ENCODE measurements at places on chromosomes 2 and 18.
A peak's percentile ranks its signal among the peaks of the same experiment; 100 is the strongest.

- no peaks in the 10 kb centered on the region for H3K36me3 ChIP-seq
- DNase-seq: no peak
- H3K4me3 ChIP-seq: no peak overlapping the region
These were observed 5.0 kb downstream of the MAL start for GRCh38 chr2:95030496-95030895.

DNA sequence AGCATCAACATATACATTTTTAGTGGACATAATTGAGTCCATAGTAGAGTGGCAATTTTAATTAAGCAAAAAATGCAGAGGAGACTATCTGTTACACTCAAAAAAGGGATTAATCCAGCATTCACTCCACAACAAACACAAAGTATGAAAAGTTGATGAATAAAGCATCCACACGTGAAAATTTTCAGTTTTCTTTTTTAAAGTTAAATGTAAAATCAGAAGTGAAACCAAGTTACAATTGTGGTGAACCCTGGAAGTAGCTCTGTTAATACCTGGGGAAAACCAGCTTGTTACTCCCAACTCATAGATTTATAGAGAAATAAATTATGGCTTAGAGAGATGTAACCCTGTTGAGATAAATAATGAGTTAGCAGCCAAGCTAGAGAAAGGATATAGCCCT lies 807.8 kb downstream of the TRIB2 start:
- H3K4me3 ChIP-seq: no peak overlapping the region
- no peaks in the 10 kb centered on the region for H3K4me1 ChIP-seq
- no peak overlapping the region for H3K27ac ChIP-seq
- no peak for DNase-seq

DNA sequence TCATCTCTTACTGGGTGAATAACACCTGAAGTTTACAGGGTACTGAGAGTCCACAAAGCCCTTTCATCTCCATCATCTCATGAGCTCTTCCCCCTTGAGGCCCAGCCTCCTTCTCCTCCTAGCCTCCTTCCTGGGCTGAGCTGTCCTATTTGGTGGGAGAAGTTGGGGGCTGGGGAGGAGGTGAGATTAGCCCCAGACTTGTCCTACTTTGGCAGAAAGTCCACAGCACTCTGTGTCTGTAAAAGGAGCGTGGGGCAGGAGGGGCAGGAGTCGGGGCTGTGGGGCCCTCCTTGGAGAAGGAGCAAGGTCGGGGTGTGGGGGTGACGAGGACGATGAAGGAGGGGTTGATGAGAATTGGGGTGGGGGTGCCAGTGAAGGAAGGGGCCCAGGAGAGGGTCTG lies 10.0 kb upstream of the DES start:
- no peaks in the 10 kb centered on the region for H3K36me3 ChIP-seq
- no peaks in the 10 kb centered on the region for H3K4me1 ChIP-seq
- no peak overlapping the region for H3K27ac ChIP-seq
- H3K4me3 ChIP-seq: no peak overlapping the region
- no peak for DNase-seq
- peaks cover 3% of the 10 kb centered on the region for H3K27me3 ChIP-seq

DNA sequence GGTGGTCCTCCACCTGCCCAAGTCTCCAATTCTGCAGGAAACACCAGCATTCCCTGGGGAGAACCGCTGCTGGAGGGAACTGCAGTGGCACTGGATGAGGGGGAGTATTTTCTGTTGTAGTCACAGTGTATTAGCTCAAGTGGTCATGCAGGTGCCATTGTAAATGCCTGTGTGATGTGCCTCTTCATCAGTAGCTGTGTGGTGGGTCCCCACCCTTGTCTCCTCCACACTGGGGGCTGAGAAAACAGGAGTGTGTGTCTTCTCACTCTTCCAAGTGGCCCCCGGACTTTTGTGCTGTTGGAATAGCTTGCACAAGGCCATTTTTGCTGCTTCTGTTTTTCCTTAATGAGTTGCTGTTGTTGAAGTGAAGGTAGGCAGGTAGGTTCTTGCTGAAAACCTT lies 8.7 kb downstream of the NCK2 start:
- peak overlapping the region; percentile 48 for H3K27ac ChIP-seq
- H3K4me3 ChIP-seq: peak overlapping the region; percentile 32
- DNase-seq: no peak
- no peaks in the 10 kb centered on the region for H3K27me3 ChIP-seq

- no peak for DNase-seq
- no peak overlapping the region for H3K27ac ChIP-seq
- no peaks in the 10 kb centered on the region for H3K4me1 ChIP-seq
- H3K36me3 ChIP-seq: no peaks in the 10 kb centered on the region
- no peaks in the 10 kb centered on the region for H3K27me3 ChIP-seq
- H3K4me3 ChIP-seq: no peak overlapping the region
These were observed 148.2 kb downstream of the ESCO1 start for GRCh38 chr18:21452276-21452780.

Data from CD8-positive, alpha-beta memory T cell (primary cell).